ENCODE measurements at places on chromosomes 4 and X.

DNA sequence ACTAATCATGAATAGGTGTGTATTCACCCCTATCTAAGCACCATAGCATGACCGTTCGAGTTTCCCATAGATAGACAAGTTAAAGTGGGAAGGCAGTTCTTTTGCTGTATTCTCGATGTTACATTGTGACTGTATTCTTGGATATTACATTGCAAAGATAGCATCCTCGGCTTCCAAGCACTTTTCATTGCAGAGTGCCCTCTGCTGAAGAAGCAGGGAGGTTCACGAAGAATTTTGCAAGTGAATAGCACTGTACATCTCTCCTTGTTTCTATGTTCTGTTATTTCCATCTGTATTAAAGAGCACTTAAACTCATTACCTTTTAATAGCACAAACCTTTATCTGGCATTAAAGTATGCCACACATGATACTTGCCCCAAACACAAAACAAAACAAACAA, 426.7 kb upstream of the ARX start:
- DNase-seq: no peak

- DNase-seq: no peak
Observed at GRCh38 chr4:58760737-58761136, 1650.6 kb upstream of the IGFBP7 start.

- no peak for DNase-seq
Observed at GRCh38 chrX:19814240-19814639, 73.2 kb downstream of the SH3KBP1 start.

DNA sequence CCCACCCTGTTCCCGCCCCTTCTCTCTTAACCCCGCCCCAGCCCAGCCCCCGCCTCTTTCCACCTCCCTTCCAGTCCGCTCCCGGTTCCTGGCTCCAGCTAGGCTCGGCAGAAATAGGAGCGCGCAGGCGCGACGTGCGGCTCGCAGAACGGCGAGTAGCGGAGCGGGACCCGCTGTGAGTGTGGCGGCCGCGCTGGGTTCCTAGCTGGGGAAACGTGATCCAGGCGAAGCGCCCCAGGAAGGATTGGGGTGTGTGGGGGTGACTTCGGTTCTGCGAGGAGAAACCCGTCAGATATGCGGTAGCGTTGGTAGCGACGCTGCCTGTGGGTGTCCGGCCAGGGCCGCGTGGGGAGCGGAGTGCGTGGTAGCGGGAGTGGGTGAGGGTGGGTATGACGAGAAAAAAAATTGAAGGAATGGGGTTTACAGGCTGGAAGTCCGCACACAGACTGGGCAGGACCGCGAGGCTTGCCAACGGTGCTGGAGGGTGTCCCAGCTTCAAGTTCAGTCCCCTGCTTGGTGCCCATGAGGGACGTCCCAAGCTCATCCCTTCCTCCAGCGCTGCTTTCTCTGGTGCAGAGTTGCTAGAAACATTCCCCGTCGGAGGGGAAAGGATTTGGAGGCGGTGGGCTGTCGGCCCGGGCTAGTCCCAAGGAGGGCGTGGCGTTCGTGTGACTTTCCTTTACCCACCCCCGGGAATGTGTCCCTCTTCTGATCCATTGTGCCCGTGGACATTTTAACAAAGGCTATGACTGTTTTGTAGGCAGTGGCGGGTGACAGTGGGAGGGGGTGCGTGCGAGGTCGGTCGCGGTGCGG, at the start of gene PRRG1:
TSS of gene PRRG1 (plus strand) at position 144 of the 813 bp plus-strand sequence. CDS start 56,886 bp downstream, outside the sequence.
- no peak for DNase-seq

- no peak for DNase-seq
Observed at GRCh38 chr4:161505141-161505540, 658.7 kb downstream of the FSTL5 start.

DNA sequence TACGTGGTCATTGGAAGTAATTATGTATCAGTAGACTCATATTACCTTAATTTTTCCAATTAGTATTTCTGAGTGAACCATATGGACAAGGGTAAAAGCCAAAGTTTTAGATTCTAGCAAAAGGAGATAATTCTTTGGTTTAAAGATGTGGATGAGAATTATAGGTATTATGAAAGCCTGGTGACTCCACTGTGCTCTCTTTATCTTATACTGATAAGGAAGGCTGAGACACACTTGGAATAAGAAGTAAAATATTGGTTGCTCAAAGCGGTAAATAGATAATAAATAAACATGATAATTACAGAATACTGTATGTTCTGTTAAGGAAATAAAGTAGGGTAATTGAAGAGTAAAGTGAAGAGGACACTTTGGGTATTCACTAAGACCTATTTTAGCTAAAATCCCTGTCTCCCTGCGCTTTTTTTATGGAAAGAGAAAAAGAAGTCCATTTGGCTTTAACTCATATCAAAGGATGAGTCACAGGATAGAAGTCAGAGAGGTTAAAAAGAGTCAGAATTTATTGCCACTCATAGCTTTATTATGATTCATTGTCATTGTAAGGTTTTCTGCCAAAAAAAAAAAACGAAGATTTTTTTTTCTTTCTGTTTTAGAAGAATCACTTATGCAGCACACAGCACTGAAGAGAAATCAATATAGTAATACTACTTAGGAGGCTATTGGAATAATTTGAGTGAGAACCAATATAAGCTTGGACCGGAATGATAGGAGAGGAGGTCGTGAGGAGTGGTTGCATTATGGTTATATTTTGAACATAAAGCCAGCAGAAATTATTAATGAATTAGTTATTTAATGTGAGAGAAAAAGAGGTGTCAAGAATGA, 2463.1 kb downstream of the ARAP2 start:
- DNase-seq: no peak

DNA sequence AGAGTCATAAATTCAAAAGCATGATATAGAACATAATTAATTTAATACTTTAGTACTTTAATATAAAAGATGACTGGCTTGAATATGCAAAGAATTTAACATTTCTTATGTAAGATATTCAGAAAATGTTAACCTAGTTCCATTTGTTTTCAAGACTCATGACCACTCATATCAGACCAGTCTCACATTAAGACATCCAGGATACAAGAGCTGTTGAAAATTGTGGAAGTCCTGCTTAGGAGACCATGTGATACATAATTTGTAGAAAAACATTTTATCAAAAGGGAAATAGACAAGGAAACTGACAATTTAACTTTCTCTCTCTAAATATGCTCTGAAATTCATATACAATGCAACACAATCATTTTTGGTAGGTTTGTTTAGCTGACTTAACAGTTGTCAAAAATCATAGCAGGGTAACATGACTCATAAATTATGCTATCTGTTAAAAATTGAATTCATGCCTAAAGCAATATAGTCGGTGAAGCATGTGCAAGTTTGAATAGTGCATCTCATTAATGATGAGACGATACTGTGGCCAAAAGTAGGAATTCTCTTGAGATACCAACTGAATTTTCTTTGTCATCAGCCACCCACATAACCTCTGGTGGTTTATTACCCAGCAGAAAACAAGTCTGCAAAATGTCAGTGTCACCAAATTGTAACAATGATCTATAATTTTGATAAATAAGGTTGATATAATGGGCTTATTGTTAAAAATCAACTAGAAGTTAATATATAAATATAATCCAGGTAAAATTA, 211.4 kb downstream of the GASK1B start:
- no peak for DNase-seq

DNA sequence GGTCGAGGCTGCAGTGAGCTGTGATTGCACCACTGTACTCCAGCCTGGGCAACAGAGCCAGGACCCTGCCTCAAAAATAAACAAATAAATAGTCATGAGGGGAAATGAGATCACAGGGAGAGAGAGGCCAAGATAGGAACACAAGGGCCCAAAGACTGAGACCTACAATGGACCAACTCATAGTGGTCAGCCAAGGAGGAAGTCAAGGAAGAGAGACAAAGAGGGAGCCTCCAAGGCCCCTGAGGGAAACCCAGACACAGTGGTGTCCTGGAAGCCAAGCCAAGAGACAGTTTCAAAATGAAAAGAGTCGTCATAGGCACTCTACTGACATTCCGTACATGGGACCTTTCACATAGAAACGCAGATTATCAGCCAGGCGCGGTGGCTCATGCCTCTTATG, 153.3 kb downstream of the BCOR start:
- no peak for DNase-seq

DNA sequence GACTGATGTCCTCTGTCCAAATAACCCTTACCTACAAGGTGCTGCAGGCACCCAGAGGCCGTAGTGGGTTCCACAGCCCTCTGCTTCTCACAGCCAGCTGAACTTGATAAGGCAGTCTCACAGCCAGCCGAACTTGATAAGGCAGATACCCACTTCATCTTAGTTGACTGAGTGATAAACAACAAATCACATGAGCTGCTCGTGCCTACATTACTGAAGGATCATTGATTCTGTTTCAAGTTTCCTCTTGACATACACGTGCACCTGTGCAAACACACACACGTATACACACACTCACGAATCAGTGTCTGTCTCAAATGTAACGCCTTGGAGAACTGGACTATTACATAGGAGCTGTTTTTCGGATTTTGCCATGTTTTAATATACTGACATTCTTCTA, 276.3 kb downstream of the DCTD start:
- DNase-seq: no peak

- DNase-seq: no peak
Observed at GRCh38 chr4:110175634-110176033, 22.8 kb downstream of the ELOVL6 start.

GRCh38 chr4:74083546-74083945, 15.4 kb downstream of the CXCL2 start:
- no peak for DNase-seq

GRCh38 chrX:8147226-8147625, 23.8 kb downstream of the VCX2 start:
- no peak for DNase-seq

- no peak for DNase-seq
Observed at GRCh38 chr4:170776983-170777382, 687.2 kb upstream of the AADAT start.

- no peak for DNase-seq
Observed at GRCh38 chr4:13181681-13182080, 302.5 kb downstream of the RAB28 start.

- DNase-seq: no peak
Observed at GRCh38 chrX:1488745-1489144, 36.0 kb upstream of the ASMTL start.

- no peak for DNase-seq
Observed at GRCh38 chrX:19372547-19373331, 29.0 kb downstream of the PDHA1 start.

DNA sequence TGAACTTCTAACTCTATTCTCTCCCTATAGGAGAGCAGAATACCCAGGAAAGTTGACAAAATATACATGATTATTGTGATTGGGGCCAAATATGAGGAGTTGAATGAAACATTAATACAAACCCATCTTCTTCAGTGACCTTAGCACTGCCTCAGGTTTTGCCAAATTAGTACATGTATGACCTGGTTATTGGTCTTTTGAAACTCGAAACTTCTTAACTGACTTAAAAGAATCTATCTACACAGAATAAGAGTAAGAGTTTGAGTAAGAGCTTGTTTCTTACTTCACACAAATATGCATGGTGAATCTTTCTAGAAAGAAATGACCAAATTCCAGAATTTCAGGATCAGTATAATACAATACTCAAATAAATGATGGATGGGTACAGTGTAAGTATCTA, 213.0 kb upstream of the GK2 start:
- no peak for DNase-seq

DNA sequence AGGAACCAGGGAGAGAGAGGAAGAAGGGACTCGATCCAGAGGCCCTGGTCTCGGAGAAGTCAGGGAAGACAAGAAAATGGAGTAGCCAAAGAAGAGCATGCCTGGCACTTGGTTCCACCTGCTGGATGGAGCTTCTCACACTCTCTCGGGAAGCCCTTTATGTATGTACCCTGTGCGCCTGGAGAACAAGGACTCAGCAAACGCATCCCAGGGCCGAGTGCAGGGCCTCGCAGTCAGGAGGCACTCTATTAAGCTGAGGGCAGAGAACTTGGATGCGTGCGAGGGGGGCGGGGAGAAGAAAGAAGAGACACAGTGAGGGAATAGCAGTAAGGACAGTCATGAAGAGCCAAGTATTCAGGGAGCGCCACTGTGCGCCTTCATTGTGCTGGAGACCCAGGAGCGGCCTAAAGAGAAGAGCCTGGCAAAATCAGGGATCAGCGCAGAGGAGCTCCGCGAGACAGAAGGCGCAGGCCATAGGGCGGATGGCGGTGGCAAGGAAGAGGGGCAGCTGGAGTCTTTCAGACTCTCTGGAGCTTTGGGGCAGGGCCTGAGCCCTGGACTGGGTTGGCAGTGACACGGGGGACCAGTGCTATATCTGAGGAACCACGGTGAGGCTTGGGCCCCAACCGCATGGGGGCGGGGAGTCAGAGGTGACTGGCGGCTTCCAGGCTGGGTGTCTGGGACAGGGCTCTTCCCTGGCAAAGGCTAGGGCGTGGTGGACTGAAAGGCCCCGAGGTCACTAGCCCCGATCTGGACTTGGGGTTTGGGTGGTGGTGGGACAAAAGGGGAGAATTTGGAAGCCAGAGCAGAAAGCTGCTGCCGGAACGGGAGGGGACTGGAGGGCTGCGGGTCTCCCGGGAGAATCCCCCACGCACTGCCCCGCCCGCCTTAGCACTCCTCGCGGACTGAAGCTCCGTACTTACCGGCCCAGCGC, 1.9 kb upstream of the SEPTIN6 start:
- DNase-seq: no peak

DNA sequence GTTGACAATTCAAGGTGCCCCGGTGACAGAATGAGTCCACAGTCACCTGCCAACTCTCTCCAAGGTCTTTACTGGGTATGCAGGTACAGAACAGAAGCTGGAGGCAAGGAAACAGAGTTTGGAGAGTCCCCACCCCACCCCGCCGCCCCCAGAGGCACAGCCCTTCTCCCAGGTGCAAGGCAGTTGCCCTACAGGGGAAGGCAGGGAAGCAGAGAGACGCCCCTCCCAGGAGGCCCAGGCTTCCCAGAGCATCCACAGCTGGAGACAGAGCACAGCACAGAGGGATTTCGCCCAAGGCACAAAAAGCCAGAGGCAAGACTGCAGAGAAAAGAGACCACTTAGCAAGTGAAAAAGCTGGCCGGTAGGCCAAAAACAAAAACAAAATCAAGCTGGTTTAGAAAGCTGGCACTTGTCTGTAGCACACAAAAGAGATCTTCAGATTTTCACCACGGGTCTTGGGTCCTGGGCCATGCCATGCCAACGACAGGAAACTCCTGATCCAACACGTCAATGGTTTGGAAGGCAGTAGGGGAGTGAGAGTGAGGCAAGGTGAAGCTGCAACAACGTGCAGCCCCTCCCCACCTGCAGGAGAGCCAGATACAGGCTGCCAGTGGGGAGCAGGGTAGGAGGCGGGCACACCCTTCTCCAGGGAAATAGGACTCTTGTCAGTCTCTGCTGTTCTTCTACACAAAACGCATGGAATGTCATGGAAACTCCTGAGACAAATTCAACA, 113.3 kb downstream of the AFAP1 start:
- DNase-seq: no peak

DNA sequence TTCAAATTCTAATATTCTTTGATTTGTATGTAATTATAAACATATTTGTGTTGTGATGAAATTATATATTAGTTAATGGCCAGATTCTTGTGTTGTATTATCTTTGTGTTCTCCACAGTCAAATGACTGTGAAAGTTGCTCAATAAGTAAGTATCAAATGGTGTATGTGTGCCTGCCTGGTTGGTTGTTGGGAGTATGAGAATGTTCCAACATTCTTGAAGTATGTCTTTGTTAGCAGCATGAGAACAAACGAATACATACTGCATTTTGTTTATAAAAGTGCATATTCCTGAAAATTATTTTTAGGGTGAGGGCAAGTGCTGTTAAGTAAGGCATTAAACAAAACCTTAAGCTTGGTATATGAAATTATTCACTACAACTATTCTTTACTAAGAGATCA, 16.2 kb downstream of the ARHGEF38 start:
- no peak for DNase-seq

- no peak for DNase-seq
Observed at GRCh38 chrX:99820197-99820596, 589.9 kb downstream of the PCDH19 start.

GRCh38 chrX:109537324-109537665, 651 bp downstream of the NXT2 start:
- DNase-seq: no peak

Measured in activated B cell treated with CpG ODN at 0.5 μM for 24 hours (primary cell).